ENCODE measurements at places on chromosomes 5 and 9.

- DNase-seq, result no peak
Measured at GRCh38 chr9:4862506-4863250, 69.9 kb downstream of the RCL1 start.

- no peak for DNase-seq
Measured at GRCh38 chr5:56480705-56481427, 247.7 kb upstream of the ANKRD55 start.

DNA sequence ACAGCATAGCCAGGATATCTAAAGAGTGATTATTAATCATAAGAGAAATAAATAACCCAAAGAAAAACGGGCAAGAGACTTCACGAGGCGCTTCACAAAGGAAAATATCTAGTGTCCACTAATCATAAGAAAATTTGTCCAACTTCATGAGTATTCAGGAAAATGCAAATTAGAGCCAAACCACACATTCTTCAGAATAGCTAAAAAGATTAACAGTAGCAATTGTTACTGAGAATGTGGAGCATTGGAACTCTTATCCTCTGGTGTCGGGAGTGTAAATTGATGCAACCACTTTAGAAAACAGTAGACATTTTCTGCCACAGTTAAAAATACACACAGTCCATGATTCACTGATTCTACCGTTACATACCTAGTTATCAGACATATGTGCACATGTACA is 145.7 kb downstream of the CWC27 start:
- no peak for DNase-seq

DNA sequence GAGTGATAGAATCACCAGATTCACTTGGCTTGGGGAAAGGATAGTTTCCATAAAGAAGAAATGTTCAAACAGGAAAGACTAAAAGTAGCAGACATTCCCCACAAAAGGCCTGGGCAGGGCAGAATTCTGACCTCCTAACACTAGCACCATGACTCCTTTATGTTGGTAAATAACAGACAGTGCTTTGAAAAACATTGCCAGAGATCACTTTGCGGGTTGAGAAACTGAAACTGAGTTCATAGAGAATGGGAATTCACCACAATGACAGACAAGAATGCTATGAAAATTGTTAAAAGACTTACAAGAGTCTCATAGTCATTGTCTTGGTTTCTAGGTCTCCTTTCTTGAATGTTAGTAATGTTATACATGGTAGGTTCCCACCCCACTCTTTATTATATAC is 172.5 kb upstream of the GLRA1 start:
- DNase-seq, result no peak

- DNase-seq, result no peak
Measured at GRCh38 chr9:127180457-127181314, 58.3 kb upstream of the ANGPTL2 start.

DNA sequence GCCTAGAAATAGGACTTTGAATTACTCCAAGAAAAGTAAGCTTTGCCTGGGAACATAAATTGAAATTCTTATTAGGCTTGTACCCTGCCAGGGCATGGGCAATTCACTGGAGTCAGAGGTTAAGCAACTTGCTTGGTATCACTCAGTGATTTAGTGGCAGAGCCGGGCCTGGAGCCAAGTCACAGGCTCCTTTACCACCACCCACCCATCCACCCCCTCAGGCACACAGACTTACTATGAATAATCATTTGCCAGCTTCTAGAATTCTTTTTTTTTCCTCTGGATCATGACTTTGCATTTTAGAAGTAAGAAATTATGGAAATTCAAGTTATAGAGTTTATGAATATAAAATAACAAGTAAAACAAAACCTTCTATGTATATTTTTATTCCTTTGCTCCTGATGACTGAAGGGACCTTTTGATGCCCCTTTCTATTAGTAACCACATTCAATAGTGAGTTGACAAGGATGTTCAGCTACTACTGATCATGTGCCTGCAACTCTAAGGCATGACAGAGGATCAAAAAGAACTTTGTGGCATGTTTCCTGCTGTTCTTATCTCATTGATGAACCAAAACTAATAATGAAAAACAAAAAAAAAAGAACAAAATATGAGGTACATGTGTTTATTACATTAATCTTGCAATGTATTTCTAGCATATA is 614.7 kb downstream of the TLR4 start:
- DNase-seq, result no peak

DNA sequence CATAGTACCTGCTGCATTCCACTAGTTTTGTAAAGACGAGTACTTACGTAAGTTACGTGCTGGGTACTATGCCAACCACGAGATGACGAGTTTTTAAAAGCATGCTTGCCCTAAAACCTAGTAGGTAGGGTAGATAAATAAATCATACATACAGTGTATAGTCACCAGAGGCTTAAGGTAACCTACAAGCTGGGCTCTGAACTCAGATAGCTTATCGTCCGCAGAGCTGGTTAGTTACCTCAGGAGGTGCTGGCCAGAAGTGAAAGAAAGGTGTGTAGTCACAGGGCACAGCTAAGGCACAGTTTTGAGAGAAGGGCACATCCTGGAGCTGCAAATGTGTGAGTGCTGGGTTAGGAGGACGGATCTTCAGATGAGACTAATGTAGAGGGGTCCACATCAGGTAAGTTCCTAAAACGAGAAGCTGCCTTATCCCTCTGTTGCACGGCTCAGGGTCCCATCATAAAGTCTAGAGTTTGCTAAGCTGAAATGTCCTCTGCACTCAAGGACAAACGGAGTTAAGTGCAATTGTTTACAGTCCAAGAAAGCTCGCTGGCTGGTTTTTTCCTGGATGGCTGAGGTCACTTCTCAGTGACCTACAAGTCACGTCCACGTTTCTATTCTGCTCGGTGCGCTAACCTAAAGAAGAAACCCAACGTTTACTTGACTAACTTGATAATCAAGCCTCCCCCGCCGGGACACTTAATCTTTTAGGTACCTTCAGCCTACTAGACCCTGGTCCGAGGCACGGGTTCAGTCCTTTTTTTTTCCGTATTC is 1.1 kb upstream of the SNX24 start:
- DNase-seq, result no peak

GRCh38 chr9:36036780-36037548 is at the start of gene RECK:
TSS of gene RECK (plus strand) at chr9:36036913. CDS start at chr9:36036999, 86 bp downstream.
- DNase-seq, result no peak

- no peak for DNase-seq
Measured at GRCh38 chr9:136189394-136190236, 15.3 kb downstream of the LHX3 start.

DNA sequence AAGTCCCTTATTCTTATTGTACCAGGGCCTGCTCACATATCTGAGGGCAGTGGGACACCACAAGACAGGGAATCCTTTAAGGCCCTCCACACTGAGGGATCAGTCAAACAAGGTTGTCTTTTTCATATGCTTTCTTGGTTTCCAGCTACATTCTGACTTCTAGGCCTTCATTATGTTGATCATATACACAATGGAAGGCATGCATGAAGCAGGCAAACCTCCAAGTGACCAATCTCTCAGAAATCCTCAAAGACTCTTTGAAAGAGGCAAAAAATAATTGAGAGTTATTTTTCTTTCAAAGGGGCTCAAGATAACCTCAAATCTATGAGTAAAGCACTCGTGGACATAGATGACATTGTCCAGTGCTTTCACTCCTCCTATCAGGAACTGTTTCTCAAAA is 1195.9 kb upstream of the ACO1 start:
- no peak for DNase-seq

DNA sequence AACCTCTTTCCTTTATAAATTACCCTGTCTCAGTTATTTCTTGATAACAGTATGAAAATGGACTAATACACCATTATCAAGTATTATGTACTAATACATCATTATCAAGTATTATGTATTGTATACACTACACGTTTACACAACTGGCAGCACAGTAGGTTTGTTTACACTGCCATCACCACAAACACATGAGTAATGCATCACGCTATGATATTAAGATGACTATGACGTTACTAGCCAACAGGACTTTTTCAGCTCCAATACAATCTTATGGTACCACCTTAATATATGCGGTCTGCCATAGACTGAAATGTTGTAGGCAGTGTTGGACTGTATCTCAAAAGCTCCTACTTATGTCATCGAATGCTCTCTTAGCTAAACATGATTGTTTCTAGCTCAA is 28.2 kb downstream of the PRELID2 start:
- no peak for DNase-seq

DNA sequence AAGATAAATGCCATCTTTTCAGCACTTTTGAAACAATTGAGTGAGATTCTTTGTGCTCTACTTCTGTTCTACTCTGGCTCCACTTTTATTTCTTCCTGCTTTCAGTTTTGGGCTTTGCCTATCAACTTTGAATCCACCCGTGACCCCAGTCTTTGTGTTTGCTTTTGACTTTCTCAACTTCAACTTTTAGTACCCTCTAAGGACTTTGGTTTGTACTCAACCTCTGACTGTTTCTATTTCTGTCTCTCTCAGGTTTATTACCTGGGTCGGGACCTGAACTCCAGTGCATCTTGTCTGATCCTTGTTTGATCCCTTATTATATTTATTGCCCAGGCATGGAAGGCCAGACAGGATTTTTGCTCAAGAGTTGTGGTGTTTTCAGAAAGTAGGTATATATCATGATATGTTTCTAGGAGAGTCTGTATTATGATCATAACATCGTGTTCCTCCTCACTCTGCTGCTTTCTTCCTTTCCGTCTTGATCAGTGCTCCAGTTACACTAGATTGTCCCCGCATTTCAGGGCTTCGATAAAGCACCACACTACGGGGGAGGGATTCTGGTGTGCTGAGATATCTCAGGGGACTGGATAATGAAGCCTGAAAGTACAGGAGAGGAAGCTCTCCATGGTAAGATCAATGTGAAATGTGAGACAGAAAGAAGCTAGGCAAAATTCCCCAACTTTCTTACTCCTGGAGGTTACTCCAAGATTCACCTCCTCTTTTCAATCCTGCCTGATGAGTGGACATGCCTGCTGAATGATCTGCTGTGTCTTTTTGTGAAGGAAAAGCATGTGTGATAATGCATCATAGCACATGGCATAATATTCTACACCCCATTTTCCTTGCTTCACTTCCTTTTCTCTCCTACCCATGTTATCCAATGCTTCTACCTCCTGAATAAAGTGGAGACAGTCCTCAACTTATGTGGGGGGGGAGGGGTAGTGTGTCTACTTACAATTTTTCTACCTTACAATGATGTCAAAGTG is 155.5 kb upstream of the GRIN3A start:
- DNase-seq, result no peak

DNA sequence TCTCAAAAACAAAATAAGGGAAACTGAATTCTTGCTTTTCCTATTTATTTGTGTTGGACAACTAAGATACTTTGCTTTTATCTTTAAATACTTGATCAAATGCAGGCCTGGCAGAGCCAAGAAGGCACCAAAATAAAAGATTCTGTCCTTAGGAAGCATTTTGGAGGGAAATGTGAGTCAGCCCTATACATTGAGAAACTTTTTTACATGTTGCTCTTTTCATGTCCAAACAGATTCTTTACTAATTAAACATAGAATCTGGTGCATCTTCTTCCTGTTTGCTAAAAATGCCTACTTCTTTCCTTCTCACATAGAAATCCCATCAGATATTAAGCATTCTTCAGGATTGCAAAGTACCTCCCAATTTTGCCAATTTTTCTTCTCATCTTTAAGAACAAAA is 1160.4 kb downstream of the EFNA5 start:
- no peak for DNase-seq

DNA sequence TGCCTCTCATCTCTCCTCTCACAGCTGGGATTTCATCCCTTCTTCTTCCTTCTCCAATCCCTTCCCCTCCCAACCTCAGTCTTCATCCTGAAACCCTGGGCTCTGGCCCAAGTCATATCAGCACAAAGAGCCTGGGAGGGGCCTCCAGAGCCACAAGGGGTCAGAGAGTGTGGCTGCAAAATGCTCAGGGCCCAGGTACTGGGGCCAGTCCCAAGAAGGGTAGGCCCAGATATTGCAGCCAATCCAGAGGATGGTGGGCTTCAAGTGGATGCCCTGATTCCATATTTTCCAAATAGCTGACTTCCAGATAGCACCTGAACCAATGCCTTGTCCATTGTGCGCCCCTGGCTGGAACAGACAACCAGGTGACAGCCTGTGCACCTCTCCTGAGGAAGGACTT is 193.9 kb downstream of the MED10 start:
- DNase-seq, result no peak

DNA sequence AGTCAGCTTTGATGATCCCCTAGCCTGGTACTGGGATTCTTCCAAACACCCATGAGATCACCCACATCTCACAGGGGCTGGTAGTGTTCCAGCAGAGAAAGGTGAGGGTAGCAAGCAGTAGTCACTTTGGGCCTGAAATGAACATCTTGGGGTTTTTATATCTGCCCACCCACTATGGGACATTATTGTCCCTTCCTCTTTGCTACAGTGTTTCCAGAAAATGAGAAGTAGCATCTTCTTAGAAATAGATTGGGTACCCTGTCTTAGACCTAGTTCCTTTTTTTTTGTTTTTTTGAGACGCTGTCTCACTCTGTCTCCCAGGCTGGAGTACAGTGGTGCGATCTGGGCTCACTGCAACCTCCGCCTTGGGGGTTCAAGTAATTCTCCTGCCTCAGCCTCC is 249.2 kb upstream of the ANKRD55 start:
- no peak for DNase-seq

- no peak for DNase-seq
Measured at GRCh38 chr9:95249986-95250385, 67.5 kb downstream of the FANCC start.

DNA sequence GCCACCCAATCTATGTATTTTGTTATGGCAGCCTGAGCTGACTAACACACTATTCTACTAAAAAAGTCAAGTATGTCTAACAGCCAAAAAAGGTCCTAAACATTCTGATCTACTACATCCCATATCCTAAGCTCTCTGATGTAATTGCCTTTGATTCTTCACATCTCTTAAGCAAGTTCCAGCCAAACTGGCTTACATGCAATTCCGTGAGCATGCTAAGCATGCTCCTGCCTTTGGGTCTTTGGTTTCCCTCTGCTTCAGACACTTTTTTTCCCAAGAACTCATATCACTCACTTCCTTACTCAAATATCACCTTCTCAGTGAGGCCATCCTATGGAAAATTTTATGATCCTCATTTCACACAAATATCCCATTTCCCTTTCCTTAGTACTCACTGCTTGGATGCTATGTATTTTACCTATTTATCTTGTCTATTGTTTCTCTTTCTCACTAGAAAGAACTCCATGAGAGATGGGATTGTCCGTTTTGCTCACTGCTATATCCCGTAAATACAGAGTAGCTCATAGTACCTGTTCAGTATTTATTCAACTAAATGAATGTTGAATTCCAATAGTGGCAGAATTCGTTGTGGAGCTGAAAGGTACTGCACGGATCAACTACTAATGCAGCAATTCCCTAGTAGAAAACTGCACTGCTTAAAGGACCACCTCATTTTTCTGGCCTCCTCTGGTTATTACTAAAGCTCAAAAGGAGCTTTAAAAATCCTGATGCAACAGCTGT is 2.3 kb upstream of the SLC12A2 start:
- no peak for DNase-seq

GRCh38 chr5:2525351-2525750 is 226.1 kb downstream of the IRX2 start:
- no peak for DNase-seq

DNA sequence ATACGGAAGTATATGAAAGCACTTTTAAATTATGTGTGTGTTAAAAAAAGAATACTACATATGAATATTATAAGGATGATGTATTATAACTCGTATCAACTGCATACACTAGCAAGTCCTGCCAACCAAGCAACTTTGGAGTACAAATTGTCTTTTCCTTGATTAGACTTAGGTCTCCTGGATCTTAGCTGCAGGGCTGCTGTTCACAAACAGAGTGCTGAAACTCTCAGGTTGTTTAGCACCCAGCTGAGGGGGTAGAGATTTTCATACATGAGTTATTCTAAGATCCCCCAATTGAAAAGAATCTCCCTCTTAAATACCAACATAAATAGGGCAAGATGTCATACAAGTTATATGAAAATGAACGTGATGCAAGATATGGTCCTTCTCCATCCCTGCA is 149.8 kb upstream of the TNC start:
- DNase-seq, result no peak

Measured in NCI-H187 treated with DMSO at 0.1 percent for 48 hours (cell line).